Omental fat pad (tissue), 4 donors: ENCODE measurements at places on chromosomes 2 and 18.

- DNase-seq, result no peak
These were observed 29.0 kb upstream of the GIGYF2 start for GRCh38 chr2:232667989-232668583.

- no peak for DNase-seq
These were observed 24.0 kb downstream of the CERKL start for GRCh38 chr2:181632733-181633401.

- no peak for DNase-seq
These were observed 3.9 kb upstream of the ID2 start for GRCh38 chr2:8677646-8678592.

DNA sequence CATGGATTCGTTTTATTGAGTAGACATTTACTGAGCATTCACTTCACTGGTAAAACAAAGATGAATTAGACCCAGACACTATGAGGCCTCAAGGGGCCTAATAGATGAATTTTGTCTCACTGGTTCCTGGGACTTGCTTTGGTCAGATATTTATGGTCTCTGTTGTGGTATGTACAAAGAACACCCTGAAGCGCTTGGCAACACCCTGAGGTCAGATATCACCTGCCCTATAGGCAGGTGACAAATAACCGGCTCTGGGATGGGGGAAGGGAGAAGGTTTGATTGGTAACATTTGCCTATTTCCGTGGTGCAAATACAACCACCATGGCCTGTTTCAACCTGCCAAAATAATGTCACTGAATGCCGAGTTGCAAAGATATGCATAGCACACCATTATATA is 105.6 kb upstream of the STON1 start:
- no peak for DNase-seq

GRCh38 chr2:15072836-15073235 is 440.3 kb downstream of the LRATD1 start:
- DNase-seq, result no peak

GRCh38 chr2:159714247-159714930 is 2.1 kb downstream of the MARCHF7 start:
- no peak for DNase-seq

- no peak for DNase-seq
These were observed 1424.4 kb upstream of the SLC39A10 start for GRCh38 chr2:194232600-194232999.

GRCh38 chr2:221197225-221197856 is 374.8 kb downstream of the EPHA4 start:
- no peak for DNase-seq

GRCh38 chr2:39608263-39608575 is 57.5 kb upstream of the TMEM178A start:
- no peak for DNase-seq

DNA sequence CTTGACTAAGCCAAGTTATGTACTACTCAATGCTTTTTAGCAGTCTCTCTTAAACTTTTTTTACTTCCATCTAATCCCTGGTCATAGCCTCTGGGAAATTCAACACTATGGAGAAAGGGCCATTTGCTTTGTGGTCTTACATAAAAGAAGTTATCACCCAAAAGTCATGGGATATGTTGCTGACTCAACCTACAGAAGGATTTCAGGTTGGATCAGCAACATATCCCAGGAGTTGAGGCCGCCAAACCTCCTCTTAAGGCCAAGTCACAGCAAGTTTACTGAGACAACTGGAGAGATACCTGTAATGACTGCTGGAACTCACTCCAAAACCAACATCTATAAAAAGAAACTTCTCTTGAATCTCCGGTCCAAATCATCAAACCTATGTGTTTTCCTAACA is 141.1 kb downstream of the IRS1 start:
- DNase-seq, result no peak

GRCh38 chr18:2204736-2205135 is 366.6 kb downstream of the METTL4 start:
- no peak for DNase-seq

- DNase-seq, result no peak
These were observed 815.1 kb upstream of the RAB6C start for GRCh38 chr2:129164220-129164949.

- DNase-seq, result no peak
These were observed 55.3 kb upstream of the ID2 start for GRCh38 chr2:8626572-8626971.
